ENCODE measurements at places on chromosomes 6 and 20.

GRCh38 chr6:39881851-39882530, 52.3 kb downstream of the MOCS1 start:
- DNase-seq: no peak

- DNase-seq: no peak
Observed at GRCh38 chr20:18919996-18920395, 106.4 kb downstream of the SCP2D1 start.

GRCh38 chr20:10636326-10636818, 37.4 kb downstream of the JAG1 start:
- peak; percentile 89 for DNase-seq

DNA sequence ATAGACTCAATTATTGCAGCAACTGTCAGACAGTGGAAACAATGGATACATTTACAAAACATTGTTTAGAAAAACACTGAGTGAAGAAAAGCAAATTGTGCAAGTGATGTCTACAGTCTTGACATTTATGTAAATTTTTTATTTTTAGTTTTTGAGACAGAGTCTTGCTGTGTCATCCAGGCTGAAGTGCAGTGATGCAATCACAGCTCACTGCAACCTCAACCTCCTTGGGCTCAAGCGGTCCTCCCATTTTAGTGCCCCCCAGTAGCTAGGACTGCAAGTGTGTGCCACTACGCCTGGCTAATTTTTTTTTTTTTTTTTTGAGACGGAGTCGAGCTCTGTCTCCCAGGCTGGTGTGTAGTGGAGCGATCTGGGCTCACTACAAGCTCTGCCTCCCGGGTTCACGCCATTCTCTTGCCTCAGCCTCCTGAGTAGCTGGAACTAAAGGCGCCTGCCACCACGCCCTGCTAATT, 9.7 kb downstream of the CNBD2 start:
- DNase-seq: peak; percentile 49

DNA sequence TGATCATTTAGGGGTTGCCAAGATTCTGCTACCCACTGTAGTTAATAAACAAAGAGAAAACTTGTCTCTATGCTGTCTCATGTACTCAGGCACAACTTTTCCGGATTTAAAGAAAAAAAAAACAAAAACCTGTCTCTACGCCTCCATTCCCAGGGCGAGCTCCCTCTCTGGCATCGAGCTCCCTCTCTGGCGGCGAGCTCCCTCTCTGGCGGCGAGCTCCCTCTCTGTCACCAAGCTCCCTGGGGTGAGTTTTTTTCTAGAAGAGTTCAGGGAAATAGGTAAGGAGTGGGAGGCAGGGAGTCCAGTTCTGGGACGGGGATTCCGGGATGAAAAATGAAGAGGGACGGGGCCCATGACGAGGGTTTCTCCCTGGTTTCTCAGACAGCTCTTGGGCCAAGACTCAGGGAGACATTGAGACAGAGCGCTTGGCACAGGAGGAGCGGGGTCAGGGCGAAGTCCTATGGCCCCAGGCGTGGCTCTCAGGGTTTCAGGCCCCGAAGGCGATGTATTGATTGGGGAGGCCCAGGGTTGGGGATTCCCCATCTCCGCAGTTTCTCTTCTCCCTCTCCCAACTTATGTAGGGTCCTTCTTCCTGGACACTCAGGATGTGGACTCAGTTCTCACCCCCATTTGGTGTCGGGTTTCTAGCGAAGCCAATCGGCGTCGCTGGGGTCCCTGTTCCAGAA, 16.5 kb upstream of the HLA-A start:
- peak; percentile 36 for DNase-seq

- peak; percentile 2 for DNase-seq
Observed at GRCh38 chr6:140208286-140208685, 833.8 kb upstream of the CITED2 start.

- peak; percentile 9 for DNase-seq
Observed at GRCh38 chr20:2151858-2152281, 50.2 kb downstream of the STK35 start.

- DNase-seq: peak; percentile 96
Observed at GRCh38 chr6:56370561-56371211, 123.3 kb upstream of the COL21A1 start.

DNA sequence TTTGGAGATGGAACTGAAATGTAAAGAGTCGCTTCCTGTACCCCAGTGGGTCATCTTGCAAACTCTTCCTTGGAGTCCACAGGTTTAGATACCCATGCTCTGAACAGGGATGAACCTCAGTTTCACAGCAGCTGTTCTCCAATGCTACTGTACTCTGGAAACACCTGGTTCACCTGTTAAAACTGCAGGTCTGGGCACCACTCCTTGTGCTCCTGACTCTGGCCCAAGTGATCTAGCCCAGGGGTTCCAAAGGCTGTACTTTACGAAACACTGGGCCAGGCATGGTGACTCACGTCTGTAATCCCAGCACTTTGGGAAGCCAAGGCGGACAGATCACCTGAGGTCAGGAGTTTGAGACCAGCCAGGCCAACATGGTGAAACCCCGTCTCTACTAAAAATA, 102.1 kb downstream of the ATP9A start:
- DNase-seq: no peak

GRCh38 chr6:124881898-124882578, 80.2 kb upstream of the RNF217 start:
- DNase-seq: peak; percentile 13

- DNase-seq: no peak
Observed at GRCh38 chr6:112881828-112882780, 535.0 kb downstream of the RFPL4B start.

DNA sequence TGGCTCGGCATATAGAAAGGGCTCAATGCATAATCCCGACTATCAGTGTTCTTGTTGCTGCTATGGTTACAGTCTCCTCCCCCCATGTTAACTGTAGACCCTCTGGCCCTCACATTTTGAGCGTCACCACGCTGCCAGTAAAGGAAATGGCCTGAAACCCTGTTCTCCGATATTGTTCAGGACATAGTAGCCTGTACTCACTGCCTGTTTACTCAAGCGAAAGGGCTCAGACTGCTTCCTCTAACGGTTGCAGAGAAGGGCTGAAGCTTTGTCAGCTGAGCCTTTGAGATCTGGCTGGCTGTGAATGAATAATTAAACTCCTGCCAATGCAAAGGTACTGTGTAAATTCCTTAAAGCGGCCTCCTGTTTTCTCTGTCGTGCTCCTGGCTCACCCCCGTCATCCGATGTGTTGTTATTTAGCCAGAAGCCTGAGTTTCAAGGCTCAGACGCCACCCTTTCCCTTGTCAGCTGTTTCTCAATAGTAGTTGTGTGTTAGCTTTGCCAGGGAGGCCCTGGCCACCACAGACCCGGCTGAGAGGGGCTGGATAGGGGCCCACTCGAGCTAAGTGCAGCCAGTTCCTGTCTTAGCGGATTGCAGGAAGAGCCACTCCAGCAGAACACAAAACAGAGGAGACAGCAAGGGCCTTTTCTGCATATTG, 31.2 kb upstream of the RALGAPA2 start:
- peak; percentile 84 for DNase-seq

- DNase-seq: no peak
Observed at GRCh38 chr6:49321561-49322072, 141.4 kb downstream of the MMUT start.

- DNase-seq: no peak
Observed at GRCh38 chr6:57064809-57065208, 18.3 kb downstream of the KIAA1586 start.

- no peak for DNase-seq
Observed at GRCh38 chr20:44455126-44455525, 20.5 kb upstream of the TTPAL start.

DNA sequence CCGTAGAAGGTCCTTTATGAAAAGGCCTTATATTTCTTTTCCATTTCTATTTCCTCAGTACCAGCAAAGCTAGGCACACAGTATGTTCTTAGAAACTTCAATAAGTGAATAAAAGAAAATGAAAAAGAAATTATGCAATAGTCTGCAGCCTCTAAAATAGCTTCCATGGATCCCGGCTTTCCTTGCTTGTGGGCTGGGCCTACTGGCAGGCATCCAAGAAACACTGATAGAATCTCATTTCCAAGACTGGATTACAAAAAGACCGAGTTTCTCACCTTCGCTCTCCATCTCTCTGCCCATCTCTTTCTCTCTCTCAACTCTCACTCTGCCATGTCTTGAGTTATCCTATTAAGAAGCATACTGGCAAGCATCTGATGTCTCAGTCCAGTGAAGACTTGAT, 187.5 kb upstream of the FKBP1C start:
- no peak for DNase-seq

DNA sequence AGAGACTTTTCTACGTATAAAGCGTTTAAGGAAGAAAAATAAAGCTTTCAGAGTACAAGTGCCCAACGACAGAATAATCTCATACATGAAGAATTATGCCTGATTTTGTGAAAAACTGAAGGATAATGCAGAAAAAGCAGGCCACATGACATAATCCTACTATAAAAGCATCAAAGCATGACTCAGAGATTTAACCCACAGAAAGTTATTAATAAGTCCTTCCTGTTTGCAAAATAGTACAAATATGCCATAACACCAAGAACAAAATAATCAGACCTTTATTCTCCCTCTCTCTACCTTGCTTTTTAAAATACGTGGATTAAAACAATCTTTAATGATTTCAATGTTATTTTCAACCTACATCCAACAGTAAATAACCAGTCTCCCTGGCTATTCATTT, 118.6 kb upstream of the BCLAF1 start:
- DNase-seq: no peak

- no peak for DNase-seq
Observed at GRCh38 chr6:37942606-37943376, 123.3 kb downstream of the ZFAND3 start.

- DNase-seq: peak; percentile 13
Observed at GRCh38 chr6:139436200-139436956, 61.9 kb upstream of the CITED2 start.

DNA sequence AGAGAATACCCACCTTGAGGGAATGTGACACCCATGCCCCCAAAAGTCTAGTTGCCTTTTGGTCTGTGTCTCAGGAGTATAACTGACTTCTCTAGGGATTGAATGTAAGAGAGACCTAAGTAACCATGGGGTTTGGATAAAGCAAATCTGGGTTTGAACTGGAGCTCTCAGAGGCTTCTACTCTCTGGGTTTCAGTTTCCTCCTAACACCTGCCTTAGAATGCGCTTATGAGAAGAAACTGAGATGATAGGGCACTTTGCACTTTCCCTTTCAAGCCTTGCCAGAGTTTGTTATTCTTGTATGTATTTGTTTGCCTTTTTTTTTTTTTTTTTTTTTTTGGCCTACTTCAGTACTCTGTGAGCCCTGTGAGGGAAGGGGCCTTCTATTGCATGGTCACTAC, 19.4 kb downstream of the SDHAF4 start:
- DNase-seq: no peak

GRCh38 chr6:39808964-39809363, 16.8 kb downstream of the DAAM2 start:
- no peak for DNase-seq

DNA sequence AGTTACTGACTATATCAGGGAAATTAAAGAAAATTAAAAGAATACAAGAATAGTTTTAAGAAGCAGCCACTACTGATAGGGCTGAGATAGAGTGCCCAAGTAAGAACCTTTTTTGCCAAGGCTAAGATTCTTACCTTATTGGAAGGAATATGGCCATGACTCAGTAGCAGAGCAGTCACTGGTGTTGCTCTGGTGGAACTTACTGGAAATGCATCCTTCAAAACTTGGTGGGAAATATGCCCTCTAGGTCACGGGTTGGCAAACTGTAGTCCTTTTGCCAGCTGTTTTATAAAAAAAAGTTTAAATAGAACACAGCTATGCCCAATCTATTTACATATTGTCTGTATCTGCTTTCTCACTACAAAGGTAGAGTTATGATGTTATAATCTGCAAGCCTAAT, 6.0 kb downstream of the HSF2 start:
- peak; percentile 9 for DNase-seq

DNA sequence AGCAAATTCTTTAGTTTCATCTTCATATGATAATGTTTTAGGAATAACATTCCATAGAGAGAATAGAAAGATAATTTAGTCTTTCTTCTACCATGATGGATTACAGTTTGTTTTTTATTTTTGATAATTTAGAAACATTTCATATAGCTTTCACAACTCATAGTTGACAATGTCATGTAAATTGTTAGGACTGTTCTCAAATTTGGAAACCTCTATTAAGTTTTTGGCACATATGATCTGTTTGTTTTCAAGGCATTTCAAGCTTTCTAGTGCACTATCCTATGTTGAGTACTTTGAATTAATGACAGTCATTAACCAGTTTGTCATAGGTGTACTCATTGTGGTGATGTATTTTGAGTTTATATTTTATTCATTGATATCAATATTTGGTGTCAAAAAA, 10.7 kb upstream of the TFB1M start:
- no peak for DNase-seq

- no peak for DNase-seq
Observed at GRCh38 chr6:17842014-17842776, 135.5 kb upstream of the NUP153 start.

- DNase-seq: no peak
Observed at GRCh38 chr20:14553774-14554534, 216.5 kb upstream of the FLRT3 start.

- no peak for DNase-seq
Observed at GRCh38 chr20:9131841-9132240, 63.0 kb downstream of the PLCB4 start.

GRCh38 chr6:140355476-140355875, 981.0 kb upstream of the CITED2 start:
- no peak for DNase-seq

DNA sequence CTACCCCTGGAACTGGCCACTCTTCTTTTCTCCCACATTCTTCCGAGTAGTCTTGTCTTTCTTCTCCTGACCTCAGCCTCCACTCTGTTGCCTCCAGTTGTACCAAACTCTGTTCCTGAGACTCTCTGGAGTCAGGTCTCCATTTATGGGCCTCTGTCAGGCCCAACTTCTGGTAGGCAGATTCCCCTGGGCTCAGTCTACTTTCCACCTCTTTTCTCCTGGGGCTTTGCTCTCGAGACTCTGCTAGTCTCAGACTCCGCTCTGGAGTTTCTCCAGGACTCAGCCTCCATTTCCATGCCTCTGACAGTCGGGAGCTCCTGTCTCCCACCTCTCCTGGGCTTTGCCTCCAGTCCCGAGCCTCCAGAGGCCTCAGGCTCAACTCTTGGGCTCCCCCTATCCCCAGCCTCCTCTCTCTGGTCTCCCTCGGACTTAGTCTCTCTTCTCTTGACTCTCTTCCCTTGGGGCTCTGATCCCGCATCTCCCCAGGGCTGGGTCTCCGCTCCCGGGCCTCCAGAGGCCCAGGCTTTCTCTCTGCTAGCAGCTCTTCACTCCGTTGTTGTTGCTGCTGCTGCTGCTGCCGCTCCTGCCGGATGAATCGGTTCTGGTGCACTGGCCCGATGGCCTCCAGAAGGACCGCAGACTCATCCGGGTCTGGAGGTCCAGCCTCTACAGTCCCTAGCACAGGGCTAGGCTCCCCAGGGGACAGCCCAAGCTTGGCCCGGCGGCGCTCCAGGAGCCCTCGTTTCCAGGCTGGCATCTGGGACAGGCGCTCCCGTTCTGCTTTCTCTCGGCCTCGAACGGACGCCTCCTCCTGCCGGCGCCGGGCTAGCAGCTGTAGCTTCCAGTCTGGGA, 1.1 kb downstream of the PPP1R18 start:
- no peak for DNase-seq
